ENCODE measurements at places on chromosomes 2 and 18.

DNA sequence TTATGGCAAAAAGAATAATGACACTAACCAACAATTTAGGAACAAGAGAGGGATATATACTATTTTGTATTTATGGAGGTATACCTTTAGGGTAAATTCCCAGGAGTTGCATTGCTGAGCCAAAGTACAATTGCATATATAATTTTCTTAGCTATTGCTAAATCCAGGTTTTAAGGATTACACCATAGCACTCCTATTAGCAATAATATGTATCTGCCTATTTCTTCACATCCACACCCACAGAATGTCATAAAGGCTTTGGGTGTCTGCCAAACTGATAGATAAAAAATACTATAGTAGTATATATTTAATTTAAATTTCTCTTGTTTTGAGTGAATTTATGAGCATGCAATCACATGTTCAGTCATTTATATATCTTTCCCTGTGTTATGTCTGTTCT, 11.5 kb upstream of the SERPINB13 start:
- no peak for DNase-seq

DNA sequence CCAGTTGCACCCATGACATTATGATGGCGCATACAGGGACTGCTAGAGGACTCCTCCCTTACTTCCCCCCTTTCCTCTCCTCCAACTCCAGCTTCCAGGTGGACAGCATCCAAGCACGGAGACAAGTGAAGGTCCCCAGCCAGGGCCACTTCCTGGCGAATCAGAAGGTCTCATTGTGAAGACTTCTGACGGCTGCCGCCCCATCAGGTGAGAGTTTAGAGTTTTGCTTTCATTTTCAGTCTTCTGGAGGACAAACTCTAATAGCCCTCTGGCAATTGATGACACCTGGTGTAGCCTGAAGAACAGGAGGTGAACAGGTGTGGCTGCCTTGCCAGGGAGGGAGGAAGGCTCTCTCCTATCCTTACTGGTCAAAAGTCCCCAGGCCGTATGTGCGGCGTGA, 77.3 kb upstream of the KCNH7 start:
- no peak for DNase-seq

GRCh38 chr18:58536534-58537271, 92.2 kb downstream of the ALPK2 start:
- no peak for DNase-seq

GRCh38 chr18:1499265-1499664, 594.6 kb downstream of the ADCYAP1 start:
- DNase-seq = no peak

DNA sequence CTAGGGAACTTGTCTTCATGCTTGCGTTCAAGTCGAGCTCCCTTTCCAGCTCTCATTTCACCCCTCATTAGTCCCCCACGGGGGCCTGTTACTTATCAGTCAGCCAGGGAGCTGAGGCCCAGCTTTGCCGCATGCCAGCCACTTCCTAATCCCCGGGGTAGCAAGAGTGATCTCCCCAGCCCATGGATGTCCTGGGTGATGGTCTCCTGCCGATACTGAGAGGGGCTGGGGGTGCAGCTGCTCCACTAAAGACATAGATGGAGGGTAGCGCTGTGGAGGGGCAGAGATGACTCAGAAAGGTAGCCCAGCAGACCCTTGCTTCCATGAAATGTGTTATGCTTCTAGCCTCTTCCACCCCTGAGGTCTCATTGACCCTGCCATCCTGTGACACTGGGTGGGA, 314.0 kb upstream of the EPAS1 start:
- DNase-seq = no peak

GRCh38 chr2:239466755-239467271, 66.0 kb upstream of the HDAC4 start:
- DNase-seq = no peak

- no peak for DNase-seq
These were observed 683.8 kb downstream of the ERBB4 start for GRCh38 chr2:211854832-211855231.

DNA sequence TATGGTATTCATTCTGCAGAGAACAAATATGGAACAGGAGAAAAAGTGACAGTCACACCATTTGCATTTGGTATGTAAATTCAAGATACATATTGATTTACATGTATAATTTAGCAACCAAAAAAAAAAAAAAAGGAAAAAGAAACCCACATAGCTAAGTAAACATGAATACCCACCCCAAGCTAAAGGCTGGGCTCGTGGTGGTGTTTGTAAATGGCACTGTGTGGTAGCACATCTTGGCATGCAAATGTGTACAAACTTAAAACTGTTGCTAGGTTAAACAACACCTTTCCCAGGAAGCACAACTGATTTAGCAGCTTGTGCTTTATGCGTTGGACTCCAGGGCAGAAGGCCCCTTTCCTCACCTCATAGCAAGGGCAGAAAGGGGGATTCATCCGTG, 481.1 kb upstream of the CELF4 start:
- DNase-seq = no peak

- no peak for DNase-seq
These were observed 52.3 kb downstream of the TDRD15 start for GRCh38 chr2:21175895-21176646.

DNA sequence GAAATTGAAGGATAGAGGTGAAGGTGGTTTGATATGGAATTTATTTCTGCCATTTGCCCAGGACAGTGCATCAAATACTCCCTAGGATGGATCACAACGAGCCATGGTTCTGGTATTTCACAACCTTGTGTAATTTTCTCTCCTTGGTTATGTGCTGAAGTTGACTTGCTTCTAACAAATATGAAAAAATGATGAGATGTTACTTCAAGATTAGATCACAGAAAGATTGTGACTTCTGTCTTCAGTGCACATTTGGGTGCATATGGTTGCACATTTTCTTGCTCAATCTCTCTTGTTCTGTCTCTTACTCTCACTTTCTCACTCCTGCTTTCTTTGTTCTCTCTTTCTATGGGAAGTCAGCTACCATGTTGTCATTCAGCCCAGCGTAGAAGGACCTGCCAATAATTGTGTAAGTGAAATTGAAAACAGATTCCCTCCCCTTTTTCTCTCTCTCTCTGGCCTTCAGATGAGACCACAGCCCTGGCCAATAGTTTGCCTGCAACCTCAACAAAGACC, 104.6 kb upstream of the RMDN2 start:
- no peak for DNase-seq

DNA sequence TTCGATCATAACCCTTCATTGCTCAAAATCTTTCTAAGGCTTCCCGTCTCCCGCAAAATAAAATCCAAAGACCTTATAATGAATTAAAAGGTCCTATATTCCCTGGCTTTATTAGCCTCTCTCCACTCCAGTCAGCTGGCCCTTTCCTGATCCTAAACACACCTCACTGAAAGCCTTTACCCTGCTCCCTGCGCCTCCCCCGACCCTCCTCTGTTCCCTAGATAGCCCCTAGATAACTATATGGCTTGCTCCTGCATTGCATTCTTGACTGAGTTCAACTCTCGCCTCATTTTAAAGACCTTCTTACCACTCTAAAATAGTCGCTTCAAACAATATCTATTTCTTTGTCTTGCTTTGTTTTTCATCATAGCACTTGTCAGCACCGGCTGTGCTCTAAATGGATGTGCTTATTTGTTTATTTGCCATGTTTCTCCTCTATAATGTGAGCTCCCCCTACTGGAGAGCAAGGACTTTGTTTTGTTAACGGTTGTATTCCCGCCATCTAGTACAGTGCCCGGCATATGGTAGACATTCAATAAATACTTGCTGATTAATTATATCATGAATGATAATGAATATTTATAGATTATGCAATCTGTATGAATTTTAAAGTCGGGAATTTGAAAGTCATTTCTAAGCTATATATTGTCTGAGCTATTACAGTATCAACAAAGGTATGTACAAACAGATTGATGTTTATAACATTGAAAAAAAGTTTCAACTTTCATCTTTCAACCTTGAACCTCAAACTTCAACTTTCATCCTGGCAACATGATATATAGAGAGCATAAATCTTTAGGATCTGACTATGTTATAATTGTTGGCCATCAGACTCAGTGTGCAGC, 32.4 kb upstream of the VIT start:
- no peak for DNase-seq

GRCh38 chr18:61475931-61476330, 142.7 kb downstream of the CDH20 start:
- no peak for DNase-seq

DNA sequence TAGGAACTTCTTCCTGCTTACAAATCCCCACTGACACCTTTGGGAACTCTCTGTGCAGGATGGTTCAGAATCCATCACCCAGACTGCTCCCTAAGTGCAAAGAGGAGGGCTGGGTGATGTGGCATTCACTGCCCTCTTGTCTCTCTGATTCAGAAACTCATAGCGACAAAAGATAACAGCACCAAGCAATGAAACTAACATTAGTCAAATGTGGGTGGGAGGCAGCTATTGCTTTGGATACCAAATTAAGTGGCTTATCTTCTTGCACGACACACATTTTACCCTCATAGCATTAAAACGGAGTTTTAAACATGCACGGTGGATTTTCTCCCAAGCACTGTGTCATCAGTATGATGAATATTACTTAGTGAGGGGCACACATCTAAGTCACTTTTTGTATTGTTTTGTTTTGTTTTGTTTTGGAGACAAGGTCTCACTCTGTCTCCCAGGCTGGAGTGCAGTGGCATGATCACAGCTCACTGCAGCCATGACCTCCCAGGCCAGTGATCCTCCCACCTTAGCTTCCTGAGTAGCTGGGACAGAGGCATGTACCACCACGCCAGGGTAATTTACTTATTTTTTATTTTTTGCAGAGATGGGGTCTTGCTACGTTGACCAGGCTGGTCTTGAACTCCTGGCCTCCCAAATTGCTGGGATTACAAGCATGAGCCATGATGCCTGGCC, 40.9 kb upstream of the NEB start:
- DNase-seq = no peak

GRCh38 chr2:72994282-72994990, 77.1 kb downstream of the SFXN5 start:
- DNase-seq = no peak

DNA sequence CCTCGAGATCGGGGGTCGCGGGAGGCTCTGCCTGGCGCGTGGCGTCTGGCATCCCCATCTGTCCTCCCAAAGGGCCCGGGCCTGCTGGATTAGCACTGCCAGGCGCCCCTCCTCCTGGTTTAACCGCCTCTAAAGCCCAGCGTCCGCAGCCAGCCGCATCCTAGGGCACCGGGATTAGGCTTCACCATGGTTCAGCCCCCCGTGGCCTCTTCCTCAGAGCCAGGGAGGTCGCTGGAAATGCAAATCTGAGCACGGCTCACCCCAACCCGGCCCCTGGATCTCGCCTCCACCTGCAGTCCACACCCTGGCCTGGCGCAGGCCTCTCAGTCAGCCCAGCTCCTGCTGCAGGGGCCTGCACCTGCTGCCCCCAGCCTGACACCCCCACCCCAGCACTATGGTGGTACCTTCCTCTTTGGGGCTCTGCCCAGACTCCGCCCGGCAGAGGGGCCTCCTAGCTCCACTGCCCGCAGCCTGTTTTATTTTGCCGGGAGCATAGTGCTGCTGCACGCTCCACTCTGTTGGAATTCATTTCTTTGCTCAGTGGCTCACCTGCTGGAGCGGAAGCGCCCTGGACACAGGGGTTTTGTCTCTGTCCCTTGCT, 13.2 kb downstream of the PRELID3A start:
- DNase-seq = no peak

DNA sequence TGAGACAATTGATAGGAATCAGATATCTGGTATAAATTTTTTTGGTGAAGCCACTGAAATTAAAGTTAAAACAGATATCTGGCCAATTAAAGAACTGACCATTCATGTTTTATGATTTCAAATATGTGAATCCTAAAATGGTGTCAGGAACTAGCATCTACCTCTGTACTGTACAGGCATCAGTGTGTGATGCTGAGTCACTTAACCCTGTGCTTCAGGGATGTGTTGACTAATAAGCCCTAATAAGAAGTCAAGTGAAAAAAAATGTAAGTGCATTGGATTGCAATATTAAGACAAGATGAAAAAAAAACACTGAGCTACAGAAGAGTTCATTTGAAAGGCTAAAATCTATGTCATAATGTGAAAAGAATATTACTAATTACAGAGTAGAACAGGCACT, 9.1 kb upstream of the UNC80 start:
- no peak for DNase-seq

GRCh38 chr18:12640881-12641200, 17.1 kb downstream of the SPIRE1 start:
- DNase-seq = no peak

DNA sequence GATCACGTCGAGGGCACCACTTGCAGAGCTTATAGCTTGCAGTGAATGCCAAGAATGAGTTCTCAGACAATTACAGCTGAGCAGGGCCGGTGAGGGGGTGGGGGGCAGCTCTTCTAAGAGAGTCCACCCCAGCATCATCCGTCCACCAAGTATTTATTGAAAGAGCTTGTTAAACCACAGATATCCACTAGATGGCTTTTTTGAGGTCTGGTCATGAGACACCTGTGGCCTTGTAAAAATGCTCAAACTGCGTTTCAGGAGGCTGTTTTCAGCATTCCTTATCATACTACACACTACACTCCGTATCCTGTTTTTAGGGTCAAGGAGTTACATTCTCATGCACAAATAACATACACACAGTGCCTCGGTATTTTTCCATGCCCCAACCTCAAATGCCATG, 51.5 kb downstream of the DNAJC10 start:
- DNase-seq = no peak

GRCh38 chr18:24068945-24069693, 54.6 kb downstream of the TTC39C start:
- DNase-seq = no peak

DNA sequence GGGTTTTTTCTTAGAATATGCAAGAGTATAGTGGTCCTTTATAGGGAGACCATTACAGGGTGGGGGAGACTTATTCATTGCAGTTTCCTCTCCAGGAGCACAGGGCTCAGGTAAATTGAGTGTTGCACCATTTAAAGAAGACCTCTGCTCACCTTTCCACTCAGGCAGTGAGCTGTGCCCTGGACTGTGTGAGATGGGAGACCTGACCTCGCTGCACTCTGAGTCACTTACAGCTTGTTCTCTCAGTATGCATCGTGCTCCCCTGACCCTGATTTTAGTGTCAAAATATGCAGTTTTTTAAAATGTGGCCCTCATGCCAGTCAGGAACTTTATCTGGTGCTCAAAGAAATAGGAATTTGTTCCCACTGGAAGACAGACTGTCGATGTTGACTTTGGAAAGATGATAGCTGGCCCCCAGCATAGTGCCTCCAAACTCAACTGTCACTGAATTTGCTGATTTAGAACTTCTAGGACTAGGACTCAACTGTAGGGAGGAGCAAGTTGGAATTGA, 146.7 kb upstream of the EPAS1 start:
- no peak for DNase-seq

- DNase-seq = no peak
These were observed 113.2 kb downstream of the USP34 start for GRCh38 chr2:61357681-61358080.

DNA sequence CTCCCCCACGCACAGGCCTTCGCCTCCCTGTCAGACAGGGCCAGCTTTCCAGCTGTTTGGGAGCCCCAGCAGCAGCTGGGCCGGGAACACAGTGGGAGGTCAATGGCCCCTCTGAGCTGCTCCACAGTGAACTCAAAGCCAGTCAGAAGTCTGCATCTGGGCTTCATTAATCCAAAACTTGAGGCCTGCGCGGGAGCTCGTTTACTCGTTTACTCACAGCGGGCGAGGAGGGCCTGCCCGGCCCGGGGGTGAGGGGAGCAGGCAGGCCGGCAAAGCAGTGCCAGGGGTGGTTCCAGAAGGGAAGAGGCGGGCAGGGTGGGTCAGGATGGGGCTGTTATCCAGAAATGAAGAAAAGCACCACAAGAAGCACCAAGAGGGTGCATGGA, 36.8 kb upstream of the SEMA4C start:
- no peak for DNase-seq

Data from activated CD8-positive, alpha-beta memory T cell treated with anti-CD3 and anti-CD28 coated beads for 1 hour (primary cell).